Stimulated activated CD4-positive, alpha-beta T cell treated with anti-CD3 and anti-CD28 coated beads, Interleukin-15, amount 100 ng/mL, for 1 hour (primary cell): ENCODE measurements at places on chromosomes 11 and 22.

- no peak for DNase-seq
Measured at GRCh38 chr11:133724116-133724515, 121.2 kb downstream of the SPATA19 start.

DNA sequence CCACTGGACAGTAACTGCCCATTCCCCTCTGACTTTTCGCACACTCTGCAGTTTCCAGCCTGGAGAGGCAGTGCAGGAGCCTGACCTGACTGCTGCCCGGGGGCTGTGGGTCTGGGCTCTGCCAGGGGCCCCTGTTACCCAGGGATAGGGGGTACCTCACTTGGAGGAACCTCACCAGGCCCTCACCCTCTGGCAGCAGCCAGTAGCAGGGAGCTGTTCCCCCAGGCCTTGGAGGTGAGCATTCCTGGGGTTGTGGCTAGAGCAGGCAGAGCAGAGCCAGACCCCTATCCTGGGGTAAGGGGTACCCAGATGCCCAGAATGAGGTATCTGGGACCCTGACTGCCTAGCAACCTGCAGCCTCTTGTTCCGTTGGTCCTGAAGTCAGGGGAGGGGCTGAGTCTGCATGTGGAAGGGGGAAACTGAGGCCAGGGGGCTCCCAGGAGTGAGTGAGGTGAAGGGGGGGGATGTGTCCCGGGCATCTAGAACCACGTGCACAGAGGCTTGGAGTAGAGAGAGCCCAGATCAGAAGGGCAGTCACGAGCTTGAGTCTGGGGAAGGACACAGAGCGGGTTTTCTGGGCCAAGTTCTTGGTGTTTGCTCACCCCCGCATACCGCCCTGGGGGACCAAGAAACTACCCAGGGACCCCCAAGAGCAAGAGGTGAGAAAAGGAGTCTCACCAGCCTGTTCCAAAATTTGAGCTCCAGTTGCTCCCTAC lies 43.9 kb upstream of the ACCSL start:
- no peak for DNase-seq

DNA sequence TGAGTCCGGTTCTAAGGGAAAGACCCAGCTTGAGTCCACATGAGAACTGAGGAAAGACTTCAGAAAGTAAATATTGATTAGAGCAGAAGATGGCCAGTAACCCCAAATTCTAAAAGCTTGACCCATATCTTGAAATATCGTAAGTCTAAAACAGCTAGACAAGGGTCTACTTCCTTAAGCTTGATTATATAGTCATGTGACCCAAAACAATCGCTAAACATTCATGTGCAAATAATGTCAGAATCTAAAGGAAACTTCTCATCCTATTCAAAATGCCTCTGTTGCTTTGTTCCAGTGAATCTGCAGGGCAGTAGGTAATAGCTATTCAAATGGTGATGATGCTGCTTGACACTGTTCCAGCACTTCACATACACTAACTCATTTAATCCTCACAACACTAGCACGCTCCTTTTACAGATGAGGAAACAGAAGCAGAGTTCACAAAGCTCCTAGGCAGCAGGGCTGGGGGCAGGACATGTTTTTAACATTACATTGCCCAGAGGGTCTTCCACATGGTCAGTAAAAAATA lies 52.6 kb downstream of the TCF20 start:
- DNase-seq: no peak

GRCh38 chr11:44598831-44599230 lies 33.4 kb downstream of the CD82 start:
- DNase-seq: no peak

DNA sequence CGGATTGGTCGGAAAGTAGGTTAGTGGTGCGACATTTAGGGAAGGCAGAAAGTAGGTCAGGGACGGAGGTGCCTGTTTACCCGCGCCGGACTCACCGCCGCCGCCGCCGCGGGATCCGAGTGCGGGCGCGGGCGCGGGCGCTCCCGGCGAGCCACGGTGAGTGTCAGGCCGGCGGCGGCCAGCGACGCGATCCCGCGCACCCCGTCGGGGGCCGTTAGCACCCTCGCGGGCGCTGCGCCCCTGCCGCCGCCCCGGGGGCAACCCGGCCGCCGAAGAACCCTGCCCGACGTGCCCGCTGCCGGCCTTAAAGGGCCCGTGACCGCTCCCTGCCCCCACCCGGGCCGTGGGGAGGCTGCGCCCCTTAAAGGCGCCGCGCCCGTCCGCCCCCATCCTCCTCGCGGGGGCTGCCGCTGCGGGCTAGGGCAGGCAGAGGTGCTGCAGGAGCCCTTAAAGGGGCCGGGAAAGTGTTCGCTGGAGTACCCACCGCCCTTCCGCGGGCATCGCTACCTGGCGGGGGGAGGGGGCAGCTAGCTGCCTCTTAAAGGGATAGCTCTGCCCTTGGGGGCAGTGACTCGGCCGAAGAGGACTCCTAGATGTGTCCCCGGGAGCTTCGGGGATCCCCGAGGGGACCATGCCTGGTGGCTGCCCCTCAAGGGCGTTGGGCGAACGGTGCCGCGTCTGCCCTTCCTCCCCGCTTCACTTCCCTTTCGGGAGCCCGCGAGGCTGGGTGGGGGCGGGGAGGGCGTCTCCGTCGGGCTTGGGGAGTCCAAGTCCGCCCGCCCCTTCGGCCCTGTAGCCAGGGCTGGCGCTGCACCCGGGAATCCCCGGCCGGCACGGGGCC lies at the start of gene BMAL1:
Gene BMAL1, plus strand, starts transcription at position 23 of the 841 bp plus-strand sequence. CDS start 76,519 bp downstream, outside the sequence.
- DNase-seq: peak; percentile 24

DNA sequence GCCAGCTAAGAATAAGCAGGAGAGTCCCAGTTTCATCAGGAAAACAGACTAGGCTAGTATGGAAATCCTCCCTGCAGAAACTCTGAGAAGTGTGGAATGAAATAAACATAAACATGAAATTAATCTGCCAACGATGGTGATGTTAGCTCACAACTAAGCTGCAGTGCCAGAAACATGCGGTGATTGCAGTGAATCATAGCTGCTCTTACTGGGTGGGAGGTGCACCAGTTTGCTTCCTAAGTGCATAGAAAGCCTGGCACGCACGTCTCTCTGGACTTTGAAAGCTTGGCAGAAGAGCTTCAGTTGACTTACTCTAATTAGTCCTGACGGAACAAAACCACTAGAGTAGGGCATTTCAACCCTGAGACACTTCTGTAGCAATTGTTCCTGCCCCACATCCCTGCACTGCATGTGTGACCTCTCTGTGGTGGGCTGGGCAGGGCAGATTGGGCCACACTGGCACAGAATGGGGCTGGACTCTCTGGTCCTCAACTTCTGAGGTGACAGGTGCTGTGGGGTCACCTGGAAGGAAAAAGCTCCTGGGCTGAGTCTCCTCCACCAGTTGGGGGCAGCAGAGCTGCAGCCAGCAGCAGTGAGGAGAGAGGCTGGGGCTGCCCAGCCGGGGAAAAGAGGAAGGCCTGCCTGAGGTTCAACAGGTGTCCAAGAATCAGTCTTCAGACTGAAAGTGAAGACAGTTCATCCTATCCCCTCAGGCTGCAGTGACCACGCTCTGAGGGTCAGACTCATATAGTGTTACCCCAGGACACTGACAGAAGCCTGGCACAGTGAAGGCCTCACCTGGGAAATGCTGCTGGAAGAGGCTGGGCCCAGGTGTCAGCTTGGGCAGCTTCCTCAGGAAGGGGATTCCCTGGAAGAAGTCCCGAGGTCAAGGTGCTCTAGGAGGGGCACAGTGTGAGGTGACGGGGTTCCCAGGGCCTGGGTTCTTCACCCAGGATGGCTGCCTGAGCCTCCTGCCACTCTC lies 40.5 kb downstream of the GGTLC2 start:
- no peak for DNase-seq

GRCh38 chr11:72773291-72773690 lies 20.6 kb downstream of the STARD10 start:
- no peak for DNase-seq

GRCh38 chr11:43688394-43688793 lies 7.9 kb downstream of the HSD17B12 start:
- no peak for DNase-seq

GRCh38 chr11:77055101-77055561 lies 11.6 kb upstream of the CAPN5 start:
- DNase-seq: no peak

- DNase-seq: no peak
Measured at GRCh38 chr11:126257144-126257543, 11.6 kb downstream of the SRPRA start.

DNA sequence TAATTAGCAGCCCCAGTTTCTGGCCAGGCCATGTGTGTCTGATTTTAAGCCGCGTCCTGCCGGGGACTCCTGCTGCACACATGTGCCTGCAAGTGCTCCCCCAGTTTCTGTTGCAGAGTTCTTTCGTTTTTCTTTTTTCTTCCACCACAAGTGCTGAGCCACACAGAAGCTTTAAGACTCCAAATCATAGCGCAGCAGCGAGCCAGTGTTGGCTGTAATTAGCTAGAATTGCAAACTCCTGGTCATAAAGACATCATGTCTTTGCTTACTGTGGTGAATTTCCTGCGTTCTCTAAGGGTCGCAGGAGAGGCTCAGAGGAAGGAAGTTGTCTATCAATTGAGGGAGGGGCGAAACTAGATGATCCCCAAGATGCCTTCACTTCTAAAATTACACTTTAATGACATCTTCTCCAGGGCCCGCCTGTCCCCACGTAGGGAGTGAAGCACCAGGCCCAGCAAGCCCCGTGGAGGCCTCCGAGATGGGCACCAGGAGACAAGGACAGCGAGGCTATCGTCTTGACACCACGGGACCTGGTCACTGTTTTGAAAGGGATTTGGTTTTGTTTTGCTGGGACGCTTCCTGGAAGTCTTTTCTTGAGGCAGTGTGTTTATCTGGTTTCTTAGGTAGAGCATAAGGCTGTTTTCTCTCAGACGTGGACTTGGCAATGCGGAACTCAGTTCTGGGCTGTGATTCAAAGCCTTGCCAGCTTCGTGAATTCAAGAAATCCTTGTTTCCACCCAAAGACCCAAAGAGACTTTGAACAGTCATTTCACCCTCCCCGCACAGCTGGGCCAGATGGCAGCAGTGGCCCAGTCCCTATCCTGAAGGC lies 71.8 kb downstream of the UBASH3B start:
- DNase-seq: no peak

GRCh38 chr11:48109046-48109666 lies 107.5 kb upstream of the OR4B1 start:
- no peak for DNase-seq

- no peak for DNase-seq
Measured at GRCh38 chr11:78497293-78497692, 77.4 kb downstream of the NARS2 start.

GRCh38 chr11:100640071-100640470 lies 47.0 kb upstream of the ARHGAP42 start:
- DNase-seq: no peak

- no peak for DNase-seq
Measured at GRCh38 chr11:1221848-1222311, 986 bp upstream of the MUC5B start.

- DNase-seq: no peak
Measured at GRCh38 chr11:1604711-1605110, 3.6 kb downstream of the KRTAP5-3 start.

DNA sequence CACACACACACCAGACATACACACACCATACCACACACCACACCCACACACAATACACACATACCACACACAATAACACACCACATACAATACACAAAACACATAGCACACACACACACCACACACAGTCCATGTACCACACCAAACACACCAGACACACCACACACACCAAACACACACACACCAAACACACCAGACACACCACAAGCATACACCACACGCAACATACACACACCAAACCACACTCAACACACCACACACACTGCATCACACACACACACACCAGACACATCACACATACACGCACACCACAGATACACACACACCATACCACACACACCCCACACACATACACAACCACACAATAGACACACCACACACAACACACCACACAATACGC lies 54.8 kb downstream of the IGSF9B start:
- no peak for DNase-seq

DNA sequence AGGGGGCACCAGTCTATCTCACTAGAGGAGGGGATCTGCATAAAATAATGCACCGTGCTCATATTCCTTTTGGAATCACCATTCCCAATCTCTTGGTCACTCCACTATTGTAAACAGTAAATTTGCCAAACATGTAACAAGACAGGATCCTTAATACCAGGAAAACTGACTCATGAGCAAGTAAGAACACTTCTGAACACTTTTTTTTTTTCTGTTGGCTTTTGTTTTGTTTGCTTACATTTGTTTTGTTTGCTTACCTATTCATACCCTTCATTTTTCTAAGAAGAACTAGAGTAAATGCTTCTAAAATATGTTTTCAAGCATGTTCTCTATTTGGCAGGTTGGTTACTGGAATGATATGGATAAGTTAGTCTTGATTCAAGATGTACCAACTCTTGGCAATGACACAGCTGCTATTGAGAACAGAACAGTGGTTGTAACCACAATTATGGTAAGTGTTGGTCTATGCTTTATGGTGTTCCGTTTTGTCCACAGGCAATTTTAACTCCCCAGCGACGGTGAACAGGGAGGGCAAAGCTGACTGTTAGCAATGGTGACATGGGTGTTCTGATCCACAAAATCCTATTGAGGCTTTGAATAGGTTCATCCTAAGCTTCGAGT lies 111.8 kb downstream of the MSANTD4 start:
- DNase-seq: no peak

DNA sequence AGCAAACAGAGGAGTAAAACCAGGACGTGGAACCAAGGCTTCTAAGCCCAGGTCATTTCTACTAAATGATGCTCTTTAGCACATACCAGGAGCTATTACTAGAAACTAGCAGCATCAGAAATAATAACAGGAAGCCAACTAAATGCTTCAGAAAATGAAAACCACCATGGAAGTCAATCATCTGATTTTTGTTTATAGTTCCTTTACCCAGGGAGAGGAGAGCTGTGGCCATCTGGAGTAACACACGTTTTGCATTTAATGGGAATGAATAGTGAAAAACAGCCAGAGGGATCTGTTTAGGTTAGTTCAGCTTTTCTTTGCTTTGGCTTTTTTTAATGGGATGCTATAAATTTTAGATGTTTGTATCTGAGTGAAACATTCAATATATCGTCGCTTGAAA lies 250.7 kb upstream of the ARHGAP20 start:
- DNase-seq: no peak

GRCh38 chr11:96614846-96615245 lies 225.0 kb downstream of the JRKL start:
- no peak for DNase-seq

DNA sequence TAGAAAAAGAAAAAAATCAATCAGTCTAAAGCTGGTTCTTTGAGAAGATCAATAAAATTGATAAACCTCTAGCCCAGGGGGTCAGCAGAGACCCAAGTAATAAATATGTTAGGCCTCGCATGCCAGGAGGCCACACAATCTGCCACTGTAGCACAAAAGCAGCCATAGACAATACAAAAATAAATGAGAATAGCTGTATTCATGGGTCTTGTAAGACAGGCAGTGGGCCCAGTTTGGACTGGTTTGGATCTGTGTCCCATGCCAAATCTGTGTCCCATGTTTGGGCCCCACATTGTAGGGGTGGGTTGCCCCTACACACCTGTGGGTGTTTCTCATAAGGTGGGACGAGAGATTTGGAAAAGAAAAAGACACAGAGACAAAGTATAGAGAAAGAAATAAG lies 6.6 kb upstream of the PLAAT4 start:
- DNase-seq: no peak

DNA sequence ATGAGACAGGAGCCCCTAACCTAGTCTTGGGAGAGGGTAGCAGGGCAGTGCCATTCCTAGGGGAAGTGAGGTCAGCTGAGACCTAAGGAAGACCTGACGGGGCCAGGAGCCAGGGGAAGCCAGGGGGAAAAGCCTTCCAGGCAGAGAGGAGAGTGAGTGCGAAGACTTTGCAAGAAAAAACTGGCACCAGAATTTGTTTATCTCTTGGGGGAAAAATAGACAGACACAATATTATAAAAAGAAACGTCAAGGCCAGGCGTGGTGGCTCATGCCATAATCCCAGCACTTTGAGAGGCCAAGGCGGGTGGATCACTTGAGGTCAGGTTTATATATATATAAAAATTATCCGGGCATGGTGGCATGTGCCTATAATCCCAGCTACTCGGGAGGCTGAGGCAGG lies 26.9 kb upstream of the TESMIN start:
- no peak for DNase-seq
